Uterus (tissue), 4 donors: ENCODE measurements at places on chromosomes 7 and 10. TPM values are rescaled to one million over a fixed set of nuclear protein-coding genes. Genes with fewer than 3 reads are reported as not detected.
A peak's percentile ranks its signal among the peaks of the same experiment; 100 is the strongest.

GRCh38 chr10:71880425-71881306 is 29.6 kb upstream of the PSAP start:
- H3K4me3 ChIP-seq, result no peak overlapping the region
- H3K4me1 ChIP-seq, result no peaks in the 10 kb centered on the region
- H3K27me3 ChIP-seq, result no peaks in the 10 kb centered on the region
- no peaks in the 10 kb centered on the region for H3K36me3 ChIP-seq
- DNase-seq, result no peak
- H3K27ac ChIP-seq, result no peak overlapping the region

DNA sequence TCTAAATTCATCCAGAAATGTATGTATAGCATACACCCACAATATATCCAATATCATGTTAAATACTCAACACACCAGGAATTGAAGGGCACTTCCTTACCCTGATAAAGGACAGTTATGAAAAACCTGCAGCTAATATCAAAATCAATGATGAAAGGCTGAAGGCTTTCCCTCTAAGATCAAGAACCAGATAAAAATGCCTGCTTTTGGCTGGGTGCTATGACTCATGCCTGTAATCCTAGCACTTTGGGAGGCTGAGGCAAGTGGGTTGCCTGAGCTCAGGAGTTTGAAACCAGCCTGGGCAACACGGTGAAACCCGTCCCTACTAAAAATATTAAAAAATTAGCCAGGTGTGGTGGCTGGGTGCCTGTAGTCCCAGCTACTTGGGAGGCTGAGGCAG is 21.6 kb upstream of the UPP1 start:
- no peaks in the 10 kb centered on the region for H3K36me3 ChIP-seq
- no peak overlapping the region for H3K27ac ChIP-seq
- no peaks in the 10 kb centered on the region for H3K27me3 ChIP-seq
- H3K4me3 ChIP-seq, result no peak overlapping the region

DNA sequence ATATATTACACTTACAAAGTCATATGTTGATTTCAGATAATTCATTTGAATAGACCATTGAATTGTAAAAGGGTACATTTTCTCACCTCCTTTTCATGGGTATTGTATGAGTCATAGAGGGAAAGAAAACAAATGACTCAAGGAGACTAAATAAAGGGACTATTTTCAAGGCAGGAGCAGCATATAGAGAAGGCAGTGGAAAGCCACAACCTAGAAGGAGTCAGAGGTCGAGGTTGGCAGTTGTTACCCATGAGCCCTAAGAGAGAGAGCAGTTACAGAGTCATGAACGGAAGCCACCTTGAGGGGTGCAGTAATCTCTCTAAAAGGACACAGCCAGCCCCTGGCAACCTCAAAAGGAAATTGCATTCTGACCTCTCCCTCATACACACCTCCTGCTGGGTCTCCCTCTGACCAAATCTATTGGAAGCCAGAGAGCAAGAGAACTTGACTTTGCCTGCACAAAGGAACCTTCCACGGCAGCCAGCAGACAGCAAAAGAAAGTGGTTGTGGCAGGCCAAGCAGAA is 137.9 kb downstream of the GRM8 start:
- no peak for DNase-seq
- no peaks in the 10 kb centered on the region for H3K27me3 ChIP-seq
- no peaks in the 10 kb centered on the region for H3K36me3 ChIP-seq
- H3K4me3 ChIP-seq, result no peak overlapping the region
- no peak overlapping the region for H3K27ac ChIP-seq
- no peaks in the 10 kb centered on the region for H3K4me1 ChIP-seq

- no peak for DNase-seq
- H3K27me3 ChIP-seq, result no peaks in the 10 kb centered on the region
- no peak overlapping the region for H3K4me3 ChIP-seq
- H3K36me3 ChIP-seq, result no peaks in the 10 kb centered on the region
- H3K27ac ChIP-seq, result no peak overlapping the region
These were observed 198.7 kb downstream of the DGKI start for GRCh38 chr7:137647905-137648565.

- H3K4me3 ChIP-seq, result peak overlapping the region; percentile 85
- H3K36me3 ChIP-seq, result no peaks in the 10 kb centered on the region
- H3K27me3 ChIP-seq, result no peaks in the 10 kb centered on the region
- H3K4me1 ChIP-seq, result no peaks in the 10 kb centered on the region
- peak overlapping the region; percentile 99 for H3K27ac ChIP-seq
These were observed 745 bp downstream of the YWHAG start for GRCh38 chr7:76358011-76358480.

GRCh38 chr10:98361131-98362025 is 53.6 kb downstream of the PYROXD2 start:
- H3K4me1 ChIP-seq, result no peaks in the 10 kb centered on the region
- DNase-seq, result peak; percentile 83
- H3K27me3 ChIP-seq, result no peaks in the 10 kb centered on the region
- H3K4me3 ChIP-seq, result no peak overlapping the region
- H3K27ac ChIP-seq, result peak overlapping the region; percentile 62
- H3K36me3 ChIP-seq, result no peaks in the 10 kb centered on the region

DNA sequence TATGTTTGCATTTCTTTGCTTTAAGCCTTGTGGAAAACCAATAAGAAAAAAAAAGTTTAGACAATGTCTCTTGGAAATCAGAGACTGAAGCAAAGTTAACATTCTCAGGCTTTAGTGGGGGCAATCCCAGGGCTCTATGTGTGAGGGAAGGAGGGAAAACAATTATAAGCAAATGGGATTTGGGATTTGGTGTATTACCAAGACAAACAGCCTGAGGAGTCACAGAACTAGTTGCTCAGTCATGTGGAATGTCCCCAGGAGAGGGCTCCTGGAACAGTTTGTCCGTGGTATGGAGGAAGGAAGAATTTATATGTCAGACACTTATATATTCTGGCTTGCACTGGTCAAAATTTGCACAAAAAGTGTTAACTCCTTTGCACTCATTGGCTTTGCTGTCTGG is 562.9 kb upstream of the TPK1 start:
- no peaks in the 10 kb centered on the region for H3K27me3 ChIP-seq
- no peak overlapping the region for H3K27ac ChIP-seq
- DNase-seq, result no peak
- H3K36me3 ChIP-seq, result no peaks in the 10 kb centered on the region

GRCh38 chr7:125834421-125834820 is 904.8 kb upstream of the POT1 start:
- no peak for DNase-seq
- no peaks in the 10 kb centered on the region for H3K36me3 ChIP-seq
- H3K4me3 ChIP-seq, result no peak overlapping the region
- H3K27me3 ChIP-seq, result no peaks in the 10 kb centered on the region
- no peaks in the 10 kb centered on the region for H3K4me1 ChIP-seq
- no peak overlapping the region for H3K27ac ChIP-seq

DNA sequence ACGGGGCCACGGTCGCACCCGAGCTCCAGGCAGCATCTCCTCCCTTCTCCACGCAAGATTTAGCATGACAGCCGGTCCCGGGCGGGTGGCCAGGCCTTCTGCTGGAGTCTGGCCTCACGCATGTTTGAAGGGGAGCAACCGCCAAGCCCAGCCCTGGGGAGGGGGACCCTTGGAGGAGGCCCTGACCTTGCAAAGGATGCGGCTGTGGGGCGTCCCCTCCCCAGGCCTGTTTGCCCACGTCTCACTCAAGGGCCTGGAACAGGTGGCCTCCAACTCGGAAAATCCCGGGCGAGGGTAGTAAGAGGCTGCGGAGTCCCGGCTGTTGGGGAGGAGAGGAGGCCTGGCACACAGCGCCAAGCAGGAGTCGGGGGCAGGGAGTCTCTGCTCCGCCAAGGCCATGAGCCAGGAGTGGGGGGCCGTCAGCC is 50.6 kb upstream of the DPYSL4 start:
- H3K36me3 ChIP-seq, result no peaks in the 10 kb centered on the region
- H3K4me1 ChIP-seq, result no peaks in the 10 kb centered on the region
- H3K27ac ChIP-seq, result no peak overlapping the region
- no peaks in the 10 kb centered on the region for H3K27me3 ChIP-seq
- H3K4me3 ChIP-seq, result no peak overlapping the region
- no peak for DNase-seq

GRCh38 chr10:95837783-95838182 is 70.0 kb upstream of the CC2D2B start:
- peaks cover 5% of the 10 kb centered on the region for H3K4me1 ChIP-seq
- no peak overlapping the region for H3K4me3 ChIP-seq
- no peaks in the 10 kb centered on the region for H3K27me3 ChIP-seq
- DNase-seq, result no peak

DNA sequence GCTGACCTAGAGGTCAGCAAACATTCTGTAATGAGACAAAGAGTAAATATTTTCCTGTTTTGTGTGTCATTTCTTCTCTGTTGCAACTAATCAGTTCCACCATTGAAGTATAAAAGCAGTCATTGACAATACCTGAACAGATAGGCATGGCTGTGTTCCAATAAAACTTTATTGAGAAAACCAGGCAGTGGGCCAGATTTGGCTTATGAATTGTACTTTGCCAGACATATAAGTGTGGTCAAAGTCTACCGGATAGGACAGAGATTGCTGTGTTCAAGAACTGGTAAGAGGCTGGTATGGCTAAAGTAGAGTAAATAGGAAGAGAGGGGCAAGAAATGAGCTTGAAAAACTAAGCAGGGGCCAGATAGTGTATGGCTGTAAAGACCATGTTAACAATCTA is 38.3 kb upstream of the TAC1 start:
- no peaks in the 10 kb centered on the region for H3K4me1 ChIP-seq
- no peak for DNase-seq
- H3K27ac ChIP-seq, result no peak overlapping the region
- no peaks in the 10 kb centered on the region for H3K27me3 ChIP-seq
- no peaks in the 10 kb centered on the region for H3K36me3 ChIP-seq

DNA sequence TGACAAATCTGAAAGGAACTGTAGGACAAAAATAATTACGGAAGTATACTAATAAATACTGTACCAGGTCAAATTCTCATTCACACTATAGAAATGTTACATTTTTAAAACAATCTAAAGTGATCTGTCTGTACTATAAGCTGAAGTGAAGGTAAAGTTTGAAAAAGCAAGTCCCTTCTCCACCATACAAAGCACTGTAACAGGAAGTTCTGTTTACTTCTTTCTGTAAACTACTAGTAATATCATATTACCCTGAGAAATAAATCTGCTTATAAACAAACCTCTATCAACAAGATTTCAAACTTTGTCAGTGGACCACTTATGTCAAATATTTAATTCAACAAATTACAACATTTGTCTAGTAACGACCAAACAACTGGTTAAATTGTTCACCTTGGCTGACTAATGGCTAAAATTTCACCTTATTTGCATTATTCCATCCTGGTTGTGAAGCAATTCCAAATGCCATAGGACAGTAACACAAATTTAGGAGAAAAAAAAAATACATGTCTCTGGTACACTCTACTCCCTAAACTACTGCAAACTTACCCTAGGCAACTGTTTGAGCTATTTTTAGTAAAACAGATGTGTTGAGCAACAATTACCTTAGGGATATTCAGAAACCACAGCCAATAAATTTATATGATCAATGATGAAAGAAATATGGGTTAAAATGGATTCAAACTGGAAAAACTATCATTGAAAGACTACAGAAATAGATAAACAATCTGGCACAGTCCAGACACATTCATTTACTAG is 126.0 kb downstream of the NRBF2 start:
- DNase-seq, result no peak
- no peaks in the 10 kb centered on the region for H3K27me3 ChIP-seq
- peaks cover 4% of the 10 kb centered on the region for H3K4me1 ChIP-seq
- no peaks in the 10 kb centered on the region for H3K36me3 ChIP-seq
- no peak overlapping the region for H3K4me3 ChIP-seq
- peak overlapping the region; percentile 12 for H3K27ac ChIP-seq

- no peaks in the 10 kb centered on the region for H3K4me1 ChIP-seq
- H3K36me3 ChIP-seq, result no peaks in the 10 kb centered on the region
- H3K4me3 ChIP-seq, result no peak overlapping the region
- no peaks in the 10 kb centered on the region for H3K27me3 ChIP-seq
These were observed 26.5 kb downstream of the GPR85 start for GRCh38 chr7:113060100-113060499.

- no peak overlapping the region for H3K27ac ChIP-seq
- no peak for DNase-seq
- no peaks in the 10 kb centered on the region for H3K4me1 ChIP-seq
- H3K27me3 ChIP-seq, result no peaks in the 10 kb centered on the region
These were observed 359.0 kb upstream of the ANKRD30A start for GRCh38 chr10:36766415-36766810.

GRCh38 chr10:125000366-125001312 is 58.7 kb downstream of the ZRANB1 start:
- no peaks in the 10 kb centered on the region for H3K27me3 ChIP-seq
- peak; percentile 40 for DNase-seq
- H3K4me3 ChIP-seq, result no peak overlapping the region

DNA sequence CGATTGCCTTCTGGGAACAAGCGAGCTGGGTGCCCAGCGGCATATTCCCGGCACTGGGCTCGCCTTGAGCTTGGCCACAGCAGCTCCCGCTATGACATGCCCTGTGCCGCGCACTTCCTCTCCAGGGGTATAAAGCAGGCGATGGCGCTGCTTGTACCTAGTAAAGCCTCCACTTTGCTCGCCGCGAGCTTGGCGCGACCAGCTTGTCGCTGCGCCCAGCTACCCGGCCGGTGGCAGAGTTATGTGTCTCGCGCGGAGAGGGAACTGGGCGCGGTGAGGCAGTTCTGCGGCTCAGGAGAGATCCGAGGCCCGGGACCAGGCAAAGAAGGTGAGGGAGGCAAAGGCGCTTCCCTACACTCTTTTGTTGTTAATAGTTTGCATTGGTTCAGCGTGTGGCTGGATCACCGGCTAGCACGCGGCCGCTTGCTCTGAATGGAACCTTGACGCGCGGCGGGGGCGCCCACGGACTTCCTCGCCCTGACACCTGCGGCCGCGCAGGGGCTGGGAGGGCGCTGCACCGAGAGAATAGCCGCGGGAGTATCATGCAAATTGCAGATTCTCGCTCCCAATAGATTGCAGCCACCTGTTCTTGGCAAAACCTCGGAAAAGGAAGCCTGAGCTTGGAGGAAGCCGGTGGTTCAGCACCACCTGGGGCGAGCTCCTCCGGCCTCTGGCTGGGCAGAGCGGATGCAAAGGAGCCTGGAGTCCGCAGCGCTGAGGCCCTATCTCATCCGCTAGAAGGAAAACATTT is 3.0 kb upstream of the BUB3 start:
- H3K4me3 ChIP-seq, result no peak overlapping the region
- H3K27ac ChIP-seq, result no peak overlapping the region
- peaks cover 11% of the 10 kb centered on the region for H3K4me1 ChIP-seq
- H3K36me3 ChIP-seq, result no peaks in the 10 kb centered on the region

GRCh38 chr7:101517304-101517703 is 111.8 kb downstream of the MYL10 start:
- no peaks in the 10 kb centered on the region for H3K27me3 ChIP-seq
- no peaks in the 10 kb centered on the region for H3K4me1 ChIP-seq
- H3K27ac ChIP-seq, result no peak overlapping the region

DNA sequence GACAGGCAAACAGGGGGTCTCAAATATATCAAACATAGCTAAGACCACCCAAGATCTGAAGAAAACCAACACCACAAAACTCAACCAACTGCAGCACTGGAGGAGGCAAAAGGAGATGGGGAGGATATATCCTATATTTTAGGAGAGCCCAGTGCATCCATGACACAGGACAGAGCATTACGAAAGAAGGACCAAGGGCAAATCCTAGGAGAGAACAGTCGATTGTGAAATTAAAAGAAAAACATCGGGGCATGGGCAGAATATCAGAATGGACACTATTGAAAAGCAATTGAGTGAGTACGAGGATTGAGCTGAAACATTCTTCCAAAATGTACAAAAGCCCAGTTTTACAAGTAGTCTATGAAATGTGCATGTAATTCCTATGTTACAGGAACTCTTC is 48.5 kb upstream of the DRGX start:
- H3K4me3 ChIP-seq, result no peak overlapping the region
- H3K36me3 ChIP-seq, result no peaks in the 10 kb centered on the region
- DNase-seq, result no peak
- H3K4me1 ChIP-seq, result no peaks in the 10 kb centered on the region
- no peak overlapping the region for H3K27ac ChIP-seq
- H3K27me3 ChIP-seq, result no peaks in the 10 kb centered on the region

SLIT1 gene
- not detected for total RNA-seq

SEM1 gene
- total RNA-seq, result 19.8 TPM

MACC1 gene
- total RNA-seq, result not detected

CSGALNACT2 gene
- 18.4 TPM for total RNA-seq

H2BK1 gene
- total RNA-seq, result not detected

CUTC gene
- 4.4 TPM for total RNA-seq

ADIRF gene
- total RNA-seq, result 368 TPM
